ENCODE measurements at places on chromosomes 12 and 14.

GRCh38 chr12:48451372-48451771 is 21.0 kb upstream of the ANP32D start:
- no peak for DNase-seq

DNA sequence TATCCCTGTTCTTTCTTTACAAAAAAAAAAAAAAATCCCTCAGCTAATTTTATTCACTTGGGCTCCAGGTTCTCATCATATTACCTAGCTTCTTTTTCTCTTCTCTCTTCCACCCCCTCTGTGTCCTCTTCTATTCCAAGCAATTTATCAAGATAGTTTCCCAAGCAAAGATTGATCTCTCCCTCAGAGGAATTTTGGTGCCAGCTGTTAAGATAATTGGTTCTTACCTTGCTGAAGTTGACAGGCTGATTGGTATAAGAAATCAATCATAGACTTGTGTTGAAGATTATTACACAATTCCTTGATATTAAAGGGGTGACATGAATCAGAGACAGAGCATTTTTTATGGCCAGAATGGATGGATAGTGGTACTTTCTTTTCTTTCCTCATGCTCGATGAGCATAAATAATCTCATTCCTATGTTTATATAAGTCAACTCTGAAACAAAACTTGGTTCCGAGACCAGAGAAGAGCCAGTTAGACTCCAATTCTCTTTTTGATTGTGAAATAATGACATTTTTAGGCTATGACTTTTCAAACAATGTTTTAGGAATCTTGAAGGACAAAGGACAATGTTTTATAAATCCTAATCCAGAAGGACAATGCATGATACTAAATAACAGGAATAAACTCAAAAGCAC is 264.1 kb upstream of the PRKD1 start:
- DNase-seq: no peak

DNA sequence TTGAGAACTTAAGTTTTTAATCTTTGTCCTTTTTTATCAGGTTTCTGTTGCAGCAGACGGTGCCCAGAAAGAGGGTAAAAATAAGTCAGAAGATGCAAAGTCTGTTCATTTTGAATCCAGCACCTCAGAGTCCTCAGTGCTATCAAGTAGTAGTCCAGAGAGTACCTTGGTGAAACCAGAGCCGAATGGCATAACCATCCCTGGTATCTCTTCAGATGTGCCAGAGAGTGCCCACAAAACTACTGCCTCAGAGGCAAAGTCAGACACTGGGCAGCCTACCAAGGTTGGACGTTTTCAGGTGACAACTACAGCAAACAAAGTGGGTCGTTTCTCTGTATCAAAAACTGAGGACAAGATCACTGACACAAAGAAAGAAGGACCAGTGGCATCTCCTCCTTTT is 53.5 kb downstream of the RAD52 start:
- no peak for DNase-seq

DNA sequence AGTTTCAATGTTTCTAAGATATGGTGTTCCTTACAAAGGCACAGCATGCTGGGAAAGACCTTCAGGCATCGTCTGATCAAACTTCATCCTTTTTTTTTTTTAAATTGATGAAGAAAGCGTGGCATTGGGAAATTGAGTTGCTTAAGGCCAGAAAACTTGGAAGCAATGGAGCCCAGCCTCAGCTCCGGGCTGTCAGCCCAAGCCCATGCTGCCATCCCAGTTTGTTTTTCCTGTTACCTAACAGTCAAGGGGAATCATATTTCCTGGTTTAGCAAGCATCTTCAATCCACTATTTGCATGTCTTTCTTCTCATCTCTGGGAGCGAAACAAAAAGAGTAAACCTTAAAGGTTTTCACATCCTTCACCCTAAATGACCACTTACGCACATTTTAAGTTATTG is 200.2 kb downstream of the CHST11 start:
- no peak for DNase-seq

GRCh38 chr12:57244312-57244696 is 6.7 kb downstream of the STAC3 start:
- no peak for DNase-seq

GRCh38 chr12:124433147-124433874 is 134.1 kb downstream of the NCOR2 start:
- no peak for DNase-seq

DNA sequence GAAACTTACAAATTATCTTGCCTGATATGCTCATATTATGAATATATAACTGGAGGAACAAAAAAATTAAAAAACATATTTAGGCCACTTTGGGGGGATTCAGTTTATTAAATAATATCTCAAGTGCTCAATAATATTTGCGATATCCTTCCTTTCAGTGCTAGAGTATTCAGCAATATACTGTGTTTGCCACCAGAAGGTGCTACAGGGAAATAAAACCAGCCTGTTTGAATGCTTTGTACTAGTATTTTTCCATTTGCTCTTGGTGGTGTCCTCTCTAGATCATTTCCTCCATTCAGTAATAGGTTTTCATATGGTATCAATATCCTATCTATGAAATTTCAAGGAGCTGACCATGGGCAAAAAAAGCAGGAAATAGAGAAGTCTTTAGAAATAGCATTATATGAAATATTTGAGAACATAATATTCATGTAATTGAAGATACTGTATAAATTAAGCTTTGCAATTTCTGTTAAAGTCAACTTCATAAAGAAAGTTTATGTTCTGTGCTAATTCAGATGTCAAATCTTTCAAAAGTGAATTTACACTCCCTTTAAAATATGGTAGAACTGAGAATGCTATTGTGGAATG is 106.2 kb upstream of the NAV3 start:
- no peak for DNase-seq

DNA sequence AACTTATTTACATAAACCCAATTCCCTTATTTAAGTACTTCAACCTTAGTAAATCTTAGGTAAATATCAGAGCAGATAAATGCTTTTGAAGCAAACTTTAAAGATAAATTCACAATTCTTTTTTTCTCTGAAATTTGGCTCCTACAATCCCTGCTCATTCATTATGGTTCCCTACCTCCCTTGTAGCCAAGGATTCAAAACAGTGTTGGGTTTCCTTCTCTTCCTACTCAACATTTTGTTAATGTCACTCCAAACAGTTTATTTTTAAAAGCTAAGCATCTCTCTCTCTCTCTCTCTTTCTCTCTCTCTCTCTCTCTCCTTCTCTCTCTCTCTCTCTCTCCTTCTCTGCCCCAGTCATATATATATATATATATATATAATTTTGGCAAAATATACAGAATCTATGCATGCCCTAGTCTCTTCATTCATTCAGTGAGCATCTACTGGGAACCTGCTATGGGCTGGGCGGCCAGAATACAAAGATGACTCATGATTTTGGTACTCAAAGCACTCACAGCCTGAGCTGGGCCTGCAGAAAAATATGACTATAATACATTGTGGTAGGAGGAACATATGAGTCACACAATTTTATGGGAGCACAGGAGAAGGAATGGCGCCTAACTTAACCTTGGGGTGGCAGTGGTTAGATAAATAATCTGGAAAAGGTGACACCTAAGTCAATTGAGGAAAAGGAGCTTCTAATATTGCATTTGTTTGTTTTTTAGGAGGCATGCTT is 123.7 kb upstream of the DHRS4 start:
- DNase-seq: peak; percentile 85

GRCh38 chr12:42091769-42092168 is 52.9 kb downstream of the GXYLT1 start:
- DNase-seq: no peak

DNA sequence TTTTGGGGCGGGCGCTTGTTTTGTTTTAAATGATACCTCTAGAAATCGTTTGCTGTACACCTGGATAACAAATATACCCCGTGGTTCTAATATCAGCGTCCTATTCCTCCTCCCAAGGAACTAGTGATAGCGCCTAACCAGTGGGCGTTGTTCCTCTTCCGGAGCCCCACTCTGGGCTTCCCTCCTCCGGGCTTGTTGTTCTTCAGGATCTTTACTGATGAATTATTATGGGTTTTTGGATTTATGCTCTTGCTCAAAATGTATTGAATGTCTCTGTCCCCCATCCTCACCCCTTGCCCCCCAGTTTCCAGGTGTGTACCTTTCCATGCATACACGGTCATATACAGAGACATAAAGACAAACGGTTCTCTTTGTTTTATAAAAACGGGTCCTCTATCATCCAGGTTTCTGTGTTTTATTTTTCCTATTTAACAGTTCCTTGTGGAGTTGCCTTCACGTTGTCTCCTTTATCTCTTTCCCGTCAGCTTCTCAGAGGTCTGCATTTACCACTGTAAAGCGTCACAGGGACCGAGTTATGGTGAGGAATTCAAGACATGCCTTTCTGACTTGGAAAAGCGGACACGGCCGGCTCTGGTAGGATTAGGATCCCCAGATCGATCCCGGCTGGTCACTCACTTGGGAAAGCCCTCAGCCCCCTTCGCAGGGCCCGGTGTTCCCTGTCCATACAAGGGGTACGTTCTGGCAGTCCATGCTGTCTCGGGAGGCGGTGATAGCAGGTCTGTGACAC is 655 bp upstream of the PLEKHG3 start:
- no peak for DNase-seq

- peak; percentile 37 for DNase-seq
These were observed at the start of gene CKAP4 for GRCh38 chr12:106247674-106248311. Gene CKAP4, minus strand, starts transcription at chr12:106248020. Its CDS starts 169 bp downstream, at chr12:106247851.

DNA sequence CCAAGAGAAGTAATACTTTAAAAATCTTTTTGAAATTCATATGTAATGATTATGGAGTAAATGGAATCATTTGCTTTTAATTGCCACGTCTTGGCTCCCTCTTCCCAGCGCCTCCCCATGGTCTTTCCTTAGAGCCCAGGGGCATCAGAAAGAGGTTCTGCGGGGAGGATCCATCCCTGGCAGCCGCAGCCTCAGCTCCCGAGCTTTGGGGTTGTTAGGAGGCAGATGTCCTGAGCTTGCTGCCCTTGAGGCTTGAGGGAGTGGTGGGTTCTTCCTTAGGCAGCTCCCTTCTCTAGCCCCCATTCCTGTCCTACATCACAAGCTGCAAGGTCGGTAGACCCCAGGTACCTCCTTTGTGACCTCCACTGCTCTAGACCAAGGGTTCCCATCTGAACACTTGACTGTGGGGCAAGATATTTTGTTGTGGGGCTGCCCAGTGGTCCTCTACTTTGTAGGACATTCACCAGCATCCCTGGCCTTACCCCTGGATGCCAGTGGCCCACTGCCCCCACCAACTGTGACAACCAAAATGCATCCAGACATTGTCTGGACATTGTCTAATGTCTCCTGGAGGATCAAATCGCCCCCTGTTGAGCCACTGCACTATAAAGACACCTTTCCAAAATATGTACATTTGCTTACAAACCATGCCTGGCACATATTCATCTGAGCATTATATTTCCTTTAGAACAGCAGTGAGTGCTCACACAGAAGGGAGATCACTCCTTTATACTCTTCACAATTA is 6.3 kb downstream of the PPP2R5C start:
- no peak for DNase-seq

- DNase-seq: no peak
These were observed 54.3 kb upstream of the CATSPERB start for GRCh38 chr14:91786188-91786587.

GRCh38 chr14:68580096-68580645 is 212.7 kb downstream of the ZFP36L1 start:
- no peak for DNase-seq

- DNase-seq: no peak
These were observed 202.0 kb downstream of the TMEM132C start for GRCh38 chr12:128468926-128469325.

- DNase-seq: no peak
These were observed 187.2 kb upstream of the MYL2 start for GRCh38 chr12:111107392-111108178.

DNA sequence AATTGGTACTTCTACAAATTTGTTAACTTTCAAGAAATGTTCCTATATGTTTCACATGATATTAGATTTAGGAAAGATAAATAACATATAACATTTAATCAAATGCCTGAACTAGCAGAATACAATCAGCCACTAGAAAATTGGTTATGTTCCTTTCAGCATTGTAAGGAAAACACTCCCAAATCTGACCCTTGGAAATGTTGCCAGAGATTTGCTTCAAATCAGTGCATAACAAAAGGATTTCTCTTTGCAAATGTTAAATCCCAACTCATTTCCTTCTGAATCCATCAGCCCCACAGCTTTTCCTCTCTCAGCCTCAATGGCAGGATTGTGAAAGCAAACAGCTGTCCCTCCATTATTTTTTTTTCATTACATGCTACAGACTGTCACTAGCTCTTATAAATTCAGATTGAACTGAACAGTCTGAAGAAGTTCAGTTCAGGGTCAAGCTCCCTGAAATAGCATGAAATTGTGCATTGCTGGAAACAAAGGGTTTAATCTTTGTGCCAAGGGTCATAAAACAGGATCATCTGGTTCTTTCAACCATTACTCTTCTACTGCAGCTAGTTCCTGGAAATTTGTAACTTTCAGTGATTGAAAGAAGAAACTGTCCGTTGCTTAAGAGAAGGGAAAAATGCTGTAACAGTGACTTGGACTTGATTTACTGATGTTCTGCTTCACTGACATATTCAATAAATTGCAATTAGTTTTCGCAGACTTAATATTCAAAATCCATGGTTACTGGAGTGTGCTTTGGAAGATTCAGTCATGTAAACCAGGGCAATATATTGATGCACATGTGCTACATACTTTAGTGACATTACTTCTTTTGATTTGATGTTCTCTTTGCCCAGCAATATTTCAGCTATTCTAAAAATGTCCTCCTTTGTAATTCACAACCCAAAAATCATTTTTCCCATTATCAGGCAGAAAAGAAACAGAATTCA is 246.4 kb downstream of the RPL10L start:
- DNase-seq: no peak

- no peak for DNase-seq
These were observed 9.2 kb downstream of the PHB2 start for GRCh38 chr12:6961278-6961694.

DNA sequence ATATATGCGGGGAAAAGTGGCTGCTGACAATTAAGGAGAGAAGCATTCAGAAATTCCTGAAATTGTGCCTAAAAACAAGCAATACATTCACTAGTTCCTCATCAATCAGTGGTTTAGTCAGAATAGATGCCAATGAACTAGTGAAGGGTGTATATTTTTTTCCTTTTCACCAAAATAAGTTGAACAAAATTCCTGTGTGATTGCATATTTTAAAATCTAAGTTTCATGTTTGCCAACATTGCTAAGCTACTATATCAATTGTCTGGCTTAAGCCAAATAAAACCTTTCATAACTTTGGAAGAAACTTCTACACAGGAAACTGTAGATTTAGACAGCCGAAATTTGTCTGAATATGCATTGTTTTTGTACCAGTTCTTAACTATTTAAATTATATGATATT is 8.7 kb downstream of the PRKD1 start:
- DNase-seq: no peak

All from RCC 7860 (cell line).